ENCODE measurements at places on chromosomes 6 and 20.

GRCh38 chr6:119467488-119468081 lies 118.0 kb upstream of the MAN1A1 start:
- no peak for DNase-seq

DNA sequence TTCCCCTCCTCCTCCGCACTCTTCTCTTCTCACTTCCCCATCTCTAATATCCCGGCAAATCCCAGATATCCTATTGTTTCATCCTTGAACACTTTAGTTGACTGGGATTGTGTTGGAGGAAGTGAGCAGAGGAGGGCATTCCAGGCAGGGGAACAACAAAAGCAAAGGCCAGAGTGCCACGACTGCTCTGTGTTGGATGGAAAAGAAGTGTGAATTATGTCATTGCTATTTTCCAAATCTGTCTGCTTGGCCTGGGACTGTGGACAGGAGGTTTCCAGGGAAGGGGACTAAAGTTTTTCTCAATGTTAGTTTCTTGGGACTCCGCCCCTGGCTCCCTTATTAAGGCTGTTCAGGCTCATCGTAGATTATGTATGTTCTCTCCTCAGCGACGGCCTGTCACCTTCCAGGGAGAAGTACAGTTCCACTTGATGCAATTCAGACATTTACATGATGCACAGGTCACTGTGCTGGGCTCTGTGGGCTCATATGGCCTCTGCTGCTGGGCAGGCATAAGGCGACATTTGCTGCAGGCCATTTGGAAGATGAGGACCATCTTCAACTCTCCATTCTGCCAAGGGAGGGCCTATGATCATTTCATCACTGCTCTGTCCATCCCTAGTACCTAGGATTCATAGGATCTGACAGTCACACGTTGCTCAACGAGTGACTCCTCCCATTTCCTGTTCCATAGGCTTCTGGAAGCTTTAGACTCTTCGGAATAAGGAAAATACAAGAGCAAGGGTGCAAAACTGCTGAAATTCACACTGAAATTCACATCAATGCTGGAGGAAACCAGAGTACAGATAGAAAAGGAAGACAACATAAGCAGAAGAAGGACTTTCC lies 99.1 kb upstream of the KCNK16 start:
- no peak for DNase-seq

DNA sequence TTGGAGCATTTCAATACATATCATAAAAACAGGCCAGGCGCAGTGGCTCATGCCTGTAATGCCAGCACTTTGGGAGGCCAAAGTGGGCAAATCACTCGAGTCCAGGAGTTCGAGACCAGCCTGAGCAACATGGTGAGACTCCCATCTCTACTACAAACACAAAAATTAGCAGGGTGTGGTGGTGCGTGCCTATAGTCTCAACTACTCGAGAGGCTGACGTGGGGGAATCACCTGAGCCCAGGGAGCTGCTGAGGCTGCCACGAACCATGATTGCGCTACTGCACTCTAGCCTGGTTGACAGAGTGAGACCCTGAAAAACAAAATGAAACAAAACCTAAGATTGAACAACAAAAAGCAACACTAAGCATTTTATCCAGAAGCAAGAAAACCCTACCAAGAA lies 47.2 kb downstream of the BACH2 start:
- DNase-seq = no peak

GRCh38 chr20:20614391-20614790 lies 98.1 kb downstream of the RALGAPA2 start:
- DNase-seq = no peak

- DNase-seq = no peak
These were observed 49.1 kb downstream of the GCLC start for GRCh38 chr6:53495506-53496499.

DNA sequence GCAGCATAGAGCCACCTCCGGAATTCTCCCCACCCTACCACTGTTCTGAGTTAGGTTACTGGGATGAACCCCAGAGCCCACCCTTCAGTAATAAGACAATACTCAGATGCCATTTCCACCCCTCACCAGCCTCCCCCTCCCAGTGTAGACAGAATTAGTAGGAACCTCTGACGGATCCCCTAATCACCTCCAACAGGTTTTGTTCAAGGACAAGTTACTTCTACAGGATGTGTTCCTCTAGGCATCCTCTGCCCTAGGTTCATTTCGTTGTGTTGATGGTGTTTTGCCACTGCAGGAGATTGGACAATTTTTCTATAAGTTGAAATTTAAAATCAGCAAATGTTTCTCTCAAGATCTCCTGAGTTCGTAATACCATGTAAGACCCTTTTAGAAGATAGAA lies 22.8 kb downstream of the PLEKHG1 start:
- DNase-seq = no peak
